CD4-positive, alpha-beta T cell treated with Interleukin-21 for 1 hour (primary cell): ENCODE measurements at places on chromosomes 5 and 9.

DNA sequence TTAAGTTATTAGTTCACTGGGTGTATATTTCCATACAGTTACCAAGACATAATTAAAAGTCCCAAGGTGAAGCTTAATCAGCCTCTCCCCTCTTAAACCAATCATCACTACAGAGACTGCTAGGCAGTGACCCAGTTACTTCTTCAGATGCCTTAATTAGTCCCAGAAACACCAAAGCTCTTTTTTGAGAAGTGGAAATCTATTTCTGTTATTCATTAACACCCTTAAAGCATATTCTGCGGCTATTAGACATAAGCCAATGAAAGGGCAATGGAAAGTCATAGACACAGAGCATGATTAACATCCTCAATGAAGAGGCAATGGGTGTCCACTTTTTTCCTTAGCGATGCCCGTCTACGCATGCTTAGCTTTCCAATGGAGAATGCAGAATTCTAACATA lies 48.3 kb upstream of the DNAH5 start:
- DNase-seq, result no peak

GRCh38 chr9:3647652-3648051 lies 121.9 kb upstream of the RFX3 start:
- DNase-seq, result peak; percentile 3

- DNase-seq, result no peak
These were observed 100.4 kb downstream of the SGCD start for GRCh38 chr5:156427315-156427714.

DNA sequence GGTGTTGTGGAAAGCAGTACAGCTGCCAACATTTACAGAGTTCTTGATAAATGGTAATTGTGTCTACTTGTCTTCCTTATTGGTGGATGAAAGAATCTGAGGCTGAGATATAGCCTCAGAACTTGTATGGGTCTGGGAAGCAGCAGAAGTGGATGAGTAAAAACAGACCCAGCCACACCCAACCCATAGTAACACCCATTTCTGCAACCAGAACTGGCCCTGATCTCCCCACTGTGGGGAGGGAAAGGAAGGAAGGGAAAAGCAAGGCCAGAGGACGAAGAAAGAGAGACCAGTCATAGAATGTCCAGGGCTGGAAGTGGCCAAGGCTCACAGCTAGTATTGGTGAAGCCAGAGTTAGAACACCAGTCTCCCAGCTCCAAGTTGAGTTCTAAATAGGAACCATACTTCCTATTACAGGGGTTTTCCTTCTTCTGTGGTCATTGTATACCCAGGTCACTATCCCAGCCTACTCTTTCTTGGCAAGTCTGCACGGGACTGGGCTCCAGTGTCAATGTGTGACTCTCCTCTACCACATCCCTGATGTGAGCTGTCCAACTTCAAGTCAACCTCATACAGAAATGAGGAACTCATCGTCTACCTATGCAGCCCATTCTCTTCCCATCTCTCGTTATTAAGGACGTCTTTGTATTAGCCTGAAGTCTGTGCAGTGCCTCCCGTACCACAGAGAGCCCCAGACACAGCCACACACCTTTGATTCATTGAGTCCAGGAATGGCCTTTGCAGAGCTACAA lies 35.9 kb downstream of the ITK start:
- no peak for DNase-seq

DNA sequence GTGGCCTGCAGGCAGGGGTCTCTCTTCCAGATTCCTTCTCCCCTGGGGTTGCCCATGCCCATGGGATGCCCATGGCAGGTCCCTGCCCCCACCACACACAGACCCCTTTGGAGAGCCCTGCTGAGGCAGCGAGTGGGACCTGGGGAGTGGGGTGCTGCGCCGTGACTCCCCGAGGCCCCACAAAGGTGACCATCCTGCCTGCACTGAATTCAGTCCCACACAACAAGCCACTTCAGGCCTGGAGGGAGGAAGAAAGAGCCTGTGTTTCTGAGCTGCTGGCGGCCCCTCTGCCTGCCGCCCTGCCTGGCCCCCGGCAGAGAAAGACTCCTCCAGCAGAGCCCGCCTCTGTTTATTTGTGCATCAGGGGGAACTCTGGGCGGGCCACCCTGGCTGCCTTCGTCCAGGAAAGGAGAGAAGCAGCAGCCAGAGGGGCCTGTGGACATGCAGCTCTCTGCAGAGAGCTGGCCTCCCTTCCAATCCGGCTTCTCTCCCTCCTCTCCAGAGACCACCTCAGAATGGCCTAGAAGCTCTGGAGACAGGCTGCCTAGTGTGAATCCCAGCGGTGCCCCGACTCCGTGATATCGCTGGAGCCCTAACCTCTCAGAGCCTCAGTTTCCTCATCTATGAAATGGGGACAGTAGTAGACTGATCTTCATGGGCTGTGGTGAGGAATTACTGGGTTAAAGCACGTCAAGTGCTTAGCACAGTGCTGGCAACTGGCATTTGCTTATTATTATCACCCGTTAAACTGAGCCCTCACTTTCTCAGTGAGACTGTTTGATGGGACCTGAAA lies 72.9 kb downstream of the COL27A1 start:
- DNase-seq, result no peak

DNA sequence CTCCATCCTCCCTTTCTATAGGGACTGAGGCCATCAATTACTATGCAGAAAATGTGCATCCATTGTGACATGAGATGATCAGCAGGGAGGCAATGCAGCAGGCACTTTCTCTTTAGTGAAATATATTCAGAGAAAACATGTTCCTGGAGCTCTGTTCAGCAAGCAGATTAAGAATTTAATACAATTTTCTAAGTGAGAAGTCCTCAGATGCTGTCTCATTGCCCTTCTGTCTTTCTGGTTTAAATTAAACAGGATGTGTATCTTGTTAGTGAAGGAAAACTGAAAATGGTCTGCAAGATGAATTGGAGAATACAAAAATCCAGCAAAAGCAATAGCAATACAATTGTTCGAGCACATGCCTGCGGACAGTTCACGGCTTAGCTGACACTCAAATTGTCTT lies 445.8 kb upstream of the RIOK2 start:
- DNase-seq, result no peak

GRCh38 chr9:96071076-96071814 lies 195.8 kb downstream of the ERCC6L2 start:
- DNase-seq, result peak; percentile 18

DNA sequence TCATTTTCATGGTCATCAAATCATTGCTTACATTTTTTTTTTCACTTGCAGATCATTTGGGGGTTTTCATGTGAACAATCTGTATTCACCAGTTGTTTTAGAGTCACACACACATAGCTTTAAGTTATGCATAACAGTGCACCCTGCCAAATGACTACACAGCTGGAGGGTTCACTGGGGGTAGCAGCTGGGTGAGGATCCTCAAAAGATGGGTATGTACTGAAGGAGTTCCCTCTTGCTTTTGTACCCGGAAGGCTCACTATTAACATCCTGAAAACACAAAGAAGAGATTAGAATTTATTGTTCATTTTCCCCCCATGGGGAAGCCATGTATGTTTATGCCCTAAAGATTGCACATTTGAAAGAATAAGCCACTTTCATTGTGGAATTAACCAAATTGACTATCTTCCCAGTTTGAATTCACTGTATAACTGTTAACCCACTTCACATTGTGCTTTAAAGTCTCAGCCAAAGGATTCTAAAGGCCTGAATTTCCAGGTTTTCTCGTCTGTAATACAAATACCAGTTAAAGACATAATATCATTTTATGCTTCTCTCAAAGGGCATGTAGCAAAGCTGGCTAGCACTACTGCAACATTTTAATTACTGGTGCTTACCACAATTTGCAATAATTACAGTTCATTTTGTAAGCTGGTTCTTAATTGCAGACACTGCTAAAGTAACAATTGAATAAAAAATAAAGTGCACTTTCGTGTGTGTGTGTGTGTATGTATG lies 466.4 kb upstream of the MEF2C start:
- DNase-seq, result no peak

- no peak for DNase-seq
These were observed 30.7 kb upstream of the LPCAT1 start for GRCh38 chr5:1554410-1554967.

DNA sequence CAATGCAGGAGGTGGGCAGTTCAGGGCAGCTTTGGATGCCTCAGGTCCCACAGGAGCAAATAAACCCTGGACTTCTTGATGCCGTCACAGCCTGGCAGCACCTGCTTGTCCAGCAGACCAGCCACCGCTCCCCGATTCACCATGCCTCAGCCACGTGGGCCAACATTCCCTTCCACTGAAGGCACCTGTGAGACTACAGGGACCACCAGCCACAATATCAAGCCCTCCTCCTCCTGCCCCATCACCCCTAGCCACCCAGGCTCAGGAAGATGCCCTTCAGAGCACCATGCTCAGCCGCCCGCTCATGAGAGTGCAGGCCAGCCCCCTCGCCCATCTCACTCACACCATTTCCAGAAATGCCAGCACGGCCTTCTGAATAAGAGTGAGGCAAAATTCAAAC lies 234.7 kb downstream of the SYK start:
- DNase-seq, result no peak

DNA sequence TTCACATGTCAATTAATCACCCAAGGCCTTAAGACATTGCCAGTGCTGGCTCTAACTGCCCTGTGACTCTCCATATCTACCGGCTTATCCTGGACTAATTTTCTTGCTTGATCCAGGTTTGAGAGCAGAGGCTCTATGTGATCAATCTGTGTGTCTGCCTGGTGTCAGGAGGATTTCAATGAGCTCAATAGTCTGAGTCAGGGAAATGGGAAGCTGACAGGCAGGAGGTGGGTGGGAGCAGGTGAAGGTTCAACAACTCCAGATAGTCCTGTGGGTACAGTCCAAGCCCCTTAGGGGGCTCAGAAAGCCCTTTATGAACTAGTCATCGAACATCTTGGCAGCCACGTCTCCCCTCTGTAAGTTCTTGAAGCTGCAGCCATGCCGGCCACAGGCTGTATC lies 72.2 kb downstream of the SHB start:
- no peak for DNase-seq

DNA sequence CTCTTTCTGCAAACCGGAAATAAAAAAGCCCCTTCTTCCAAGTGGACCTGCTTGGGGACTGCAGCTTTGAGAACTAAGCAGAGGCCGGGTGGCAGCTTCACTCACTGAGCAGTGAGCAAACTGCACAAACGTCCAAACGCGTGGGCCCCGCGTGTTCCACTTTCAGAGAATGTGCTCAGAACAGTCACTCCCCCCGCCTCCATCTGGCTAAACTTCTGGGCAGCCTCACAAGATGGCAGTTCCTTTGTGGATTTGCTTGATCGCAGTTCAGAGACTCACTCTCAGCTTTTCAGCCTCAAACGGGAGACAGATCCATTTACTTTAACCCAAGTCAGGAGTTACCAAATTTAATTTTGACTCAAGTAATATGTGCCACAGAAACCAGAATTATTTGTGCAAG lies 216.6 kb downstream of the TLE1 start:
- DNase-seq, result no peak

DNA sequence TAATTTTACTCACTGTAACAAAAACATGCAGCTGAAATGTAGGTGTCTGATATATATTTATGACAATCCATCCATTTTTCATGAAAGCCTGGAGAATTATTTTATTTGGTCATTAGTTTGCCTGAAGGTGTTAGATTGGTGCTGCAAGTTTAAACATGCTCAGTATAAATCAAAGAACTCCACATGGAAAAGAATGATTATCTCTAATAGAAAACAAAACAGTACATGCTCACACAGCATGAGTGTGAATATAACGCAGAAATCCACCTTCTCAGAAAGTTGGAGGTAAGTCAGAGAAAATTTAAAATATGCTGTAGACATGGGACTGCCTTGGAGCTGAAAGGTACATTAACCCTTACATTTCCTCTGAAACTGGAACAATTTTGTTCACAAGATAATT lies 165.5 kb upstream of the RGS7BP start:
- DNase-seq, result no peak

- no peak for DNase-seq
These were observed 602.1 kb downstream of the TAF11L14 start for GRCh38 chr5:18236386-18236785.

GRCh38 chr9:21513431-21513830 lies 31.3 kb upstream of the IFNE start:
- DNase-seq, result no peak

DNA sequence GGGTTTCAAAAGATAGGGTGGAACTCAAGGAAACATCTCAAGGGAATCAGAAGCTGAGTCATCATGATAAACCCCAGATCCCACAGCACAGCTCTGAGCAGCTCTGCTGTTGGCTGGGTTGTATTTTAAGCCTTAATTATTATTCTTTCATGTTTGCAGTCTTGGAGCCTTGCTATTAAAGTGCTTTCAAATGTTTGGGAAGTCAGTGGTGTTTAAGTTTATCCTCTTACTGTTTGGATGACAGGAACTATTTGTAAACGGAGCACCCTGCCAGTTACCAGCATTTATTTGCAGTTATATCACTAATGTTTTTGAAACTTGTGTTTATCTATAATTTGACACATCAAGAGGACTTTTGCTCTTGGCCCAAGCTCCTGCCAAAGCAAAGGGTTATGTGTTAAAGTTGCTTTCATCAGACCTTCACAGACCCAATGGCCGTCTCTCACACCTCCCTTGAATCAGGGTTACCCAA lies 141.1 kb upstream of the SPDL1 start:
- no peak for DNase-seq

GRCh38 chr9:127280880-127281660 lies 16.5 kb downstream of the GARNL3 start:
- DNase-seq, result no peak

DNA sequence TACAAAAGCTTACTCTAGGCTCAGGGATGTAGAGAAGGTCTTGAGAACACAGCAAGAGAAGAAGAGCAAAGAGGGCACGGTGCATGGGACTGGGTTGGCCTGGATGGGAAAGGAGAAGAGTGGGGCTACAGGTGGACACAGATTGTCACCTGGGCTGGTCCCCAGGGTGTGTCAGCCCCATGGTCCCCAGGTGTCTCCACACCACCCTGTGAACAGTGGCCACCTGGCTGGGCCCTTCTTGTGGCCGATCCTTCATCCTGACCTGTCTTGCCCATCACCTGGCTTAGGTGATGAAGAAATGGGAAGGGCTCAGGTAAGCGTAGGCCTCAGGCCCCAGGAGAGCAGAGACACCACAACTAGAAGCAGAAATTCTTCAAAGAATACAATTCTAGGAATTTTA lies 188.9 kb downstream of the TENT4A start:
- DNase-seq, result no peak

DNA sequence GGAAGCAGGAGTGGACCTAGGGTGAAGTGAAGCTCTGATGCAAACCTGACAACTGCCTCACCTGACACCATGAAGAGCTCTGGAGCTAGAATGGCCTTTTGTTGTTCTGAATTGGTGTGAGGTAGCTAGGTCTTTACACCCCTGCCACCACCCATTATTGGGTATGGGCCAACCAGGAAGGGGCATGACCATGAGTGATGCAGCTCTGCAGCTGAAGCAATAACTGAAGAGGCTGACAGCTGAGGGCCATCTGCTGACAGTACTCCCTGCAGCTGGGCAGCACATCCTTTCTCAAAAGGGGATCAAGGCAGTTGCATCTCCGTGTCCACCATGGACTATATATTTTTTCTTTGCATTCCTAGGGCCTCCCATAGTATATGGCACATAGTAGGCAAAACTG lies 87.0 kb upstream of the TLE1 start:
- DNase-seq, result no peak

GRCh38 chr9:98989036-98990000 lies 45.6 kb downstream of the COL15A1 start:
- no peak for DNase-seq

GRCh38 chr5:39302472-39302871 lies 61.8 kb downstream of the C9 start:
- DNase-seq, result no peak
